ENCODE measurements at places on chromosomes 4 and X.

- no peak for DNase-seq
Observed at GRCh38 chrX:120311727-120312063, 434 bp upstream of the TMEM255A start.

DNA sequence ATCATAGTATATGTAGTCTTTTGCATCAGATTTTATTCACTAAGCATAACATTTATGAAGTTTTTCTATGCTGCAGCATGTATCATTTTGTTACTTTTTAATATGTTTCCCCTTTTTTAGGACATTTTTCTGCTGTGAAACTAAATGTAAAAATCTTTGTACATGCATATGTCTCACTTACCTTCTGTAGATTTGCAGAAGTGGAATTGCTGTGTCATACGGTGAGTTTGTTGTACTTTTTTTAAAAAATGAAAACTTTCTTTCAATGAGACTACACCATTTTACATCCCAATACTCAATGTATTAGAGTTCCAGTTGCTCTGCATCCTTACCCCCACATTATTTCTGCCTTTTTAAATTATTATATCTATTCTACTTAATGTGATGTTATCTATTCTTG is 868.9 kb downstream of the PDHA2 start:
- DNase-seq = no peak

GRCh38 chr4:11151500-11151899 is 277.2 kb downstream of the HS3ST1 start:
- no peak for DNase-seq

DNA sequence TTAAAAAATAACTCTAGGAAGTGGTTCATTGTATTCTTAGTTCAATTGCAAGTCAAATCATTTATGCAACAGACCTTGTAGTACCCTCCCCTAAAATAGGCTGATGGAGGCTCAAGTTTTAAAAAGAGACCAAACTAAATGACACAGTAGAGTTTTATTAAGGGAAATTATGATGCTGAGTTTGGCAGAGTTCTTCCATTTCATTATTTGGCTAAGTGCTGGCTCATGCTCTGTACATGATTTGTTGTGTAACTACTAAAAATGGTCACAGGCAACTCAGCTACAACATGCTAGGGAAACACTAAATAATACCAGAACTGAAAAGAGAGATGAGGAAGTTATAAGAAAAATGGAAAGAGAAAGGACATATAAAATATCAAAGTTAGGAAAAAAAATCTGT is 96.1 kb upstream of the TFDP3 start:
- DNase-seq = no peak

- no peak for DNase-seq
Observed at GRCh38 chr4:28462766-28463700, 1602.4 kb downstream of the STIM2 start.

GRCh38 chr4:176156656-176157055 is 38.7 kb downstream of the SPATA4 start:
- DNase-seq = no peak

GRCh38 chr4:173151496-173151895 is 17.1 kb upstream of the GALNT7 start:
- no peak for DNase-seq

- no peak for DNase-seq
Observed at GRCh38 chr4:78885598-78885997, 53.6 kb downstream of the PAQR3 start.

DNA sequence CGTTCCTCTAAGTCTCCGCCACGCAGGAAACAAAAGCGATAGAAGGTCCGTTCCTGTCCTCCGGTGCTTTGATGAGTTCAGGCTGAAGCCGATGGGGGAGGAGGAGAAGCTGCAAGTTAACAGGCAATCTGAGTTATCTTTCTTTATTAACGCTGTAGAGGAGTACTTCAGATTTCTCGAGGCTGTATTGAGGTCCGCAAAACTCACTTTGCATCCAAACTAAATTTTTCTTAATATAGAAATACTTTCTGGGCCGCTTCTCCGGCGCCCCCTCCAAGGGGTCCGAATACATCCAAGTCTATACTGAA is 395 bp upstream of the SOWAHB start:
- DNase-seq = no peak

- DNase-seq = no peak
Observed at GRCh38 chrX:107000013-107000515, at the start of gene MORC4. MORC4 (minus strand) TSS chrX:107000212; CDS start chrX:106999969, 243 bp downstream.

- no peak for DNase-seq
Observed at GRCh38 chr4:176422001-176422400, 102.2 kb downstream of the SPCS3 start.

GRCh38 chrX:106670631-106671030 is 55.9 kb upstream of the RNF128 start:
- no peak for DNase-seq

GRCh38 chr4:134147941-134148340 is 53.6 kb downstream of the PABPC4L start:
- DNase-seq = no peak

- no peak for DNase-seq
Observed at GRCh38 chr4:160947653-160948052, 1216.1 kb downstream of the FSTL5 start.

DNA sequence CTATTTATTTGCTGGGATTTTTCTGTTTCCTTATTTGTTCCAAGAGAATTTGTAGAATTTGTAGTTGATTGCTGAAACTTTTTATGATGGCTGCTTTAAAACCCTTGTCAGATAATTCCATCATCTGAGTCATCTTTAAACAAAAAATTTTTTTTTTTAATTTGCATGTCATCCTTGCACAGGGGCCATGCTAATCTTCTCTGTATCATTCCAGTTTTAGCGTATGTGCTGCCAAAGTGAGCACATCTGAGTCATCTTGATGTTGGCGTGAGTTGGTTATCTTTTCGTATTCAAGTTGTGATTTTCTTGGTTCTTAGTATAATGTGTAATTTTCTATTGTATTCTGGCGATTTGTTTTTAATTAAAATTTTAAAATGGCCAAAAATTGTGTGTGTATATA is 18.7 kb upstream of the ZNF157 start:
- no peak for DNase-seq

DNA sequence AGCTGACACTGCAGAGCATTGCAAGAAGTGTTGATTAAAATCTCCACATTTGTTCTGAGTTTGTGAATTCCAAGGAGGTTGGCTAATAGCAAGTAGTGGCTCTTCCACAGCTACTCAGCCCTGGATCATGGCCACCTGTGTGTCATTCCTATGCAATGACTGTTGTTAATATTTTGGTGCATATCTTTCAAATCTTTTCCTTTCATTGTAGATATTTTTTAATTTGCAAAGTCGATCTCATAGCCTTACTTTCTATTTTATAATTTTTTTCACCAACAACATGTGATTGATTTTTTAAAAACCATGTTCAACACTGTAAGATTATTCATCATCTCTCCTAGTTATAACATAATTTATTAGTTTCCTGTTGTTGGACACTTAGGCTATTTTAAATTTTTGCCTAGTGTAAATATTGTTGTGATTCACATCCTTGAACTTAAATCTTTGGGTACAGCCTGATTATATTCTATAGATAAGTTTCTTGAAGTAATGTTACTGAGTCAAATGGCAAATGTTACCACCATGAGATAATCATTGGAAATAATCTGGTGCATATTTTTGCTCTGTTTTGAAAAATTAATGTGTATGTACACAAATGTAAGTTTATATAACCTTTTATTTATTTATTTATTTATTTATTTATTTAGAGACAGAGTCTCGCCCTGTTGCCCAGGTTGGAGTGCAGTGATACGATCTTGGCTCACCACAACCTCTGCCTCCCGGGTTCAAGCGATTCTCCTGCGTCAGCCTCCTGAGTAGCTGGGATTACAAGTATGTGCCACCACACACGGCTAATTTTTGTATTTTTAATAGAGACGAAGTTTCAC is 17.1 kb upstream of the ARHGAP10 start:
- no peak for DNase-seq

- DNase-seq = no peak
Observed at GRCh38 chr4:95263391-95263790, 285.4 kb downstream of the UNC5C start.

- DNase-seq = no peak
Observed at GRCh38 chr4:125705681-125706080, 390.9 kb downstream of the FAT4 start.

GRCh38 chr4:131339137-131339536 is 1810.0 kb upstream of the PCDH10 start:
- DNase-seq = no peak

DNA sequence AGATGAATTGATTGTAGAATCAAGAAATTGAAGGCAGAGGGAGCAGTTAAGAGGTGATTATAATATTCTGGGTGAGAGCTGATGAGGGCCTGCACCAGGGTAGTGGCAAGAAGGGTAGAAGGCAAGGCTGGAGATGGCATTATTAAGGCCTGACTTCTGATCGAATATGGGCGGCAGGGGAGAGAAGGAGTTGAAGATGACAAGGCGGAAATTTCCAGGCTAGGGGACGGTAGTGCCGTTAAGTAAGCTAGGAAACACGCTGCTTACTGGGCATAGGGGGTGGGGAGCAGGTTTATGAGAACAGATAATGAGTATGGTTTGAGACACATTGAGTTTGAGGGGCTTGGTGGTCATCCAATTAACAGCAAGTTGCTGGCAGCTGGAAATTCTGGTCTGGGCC is 19.5 kb downstream of the BCORL1 start:
- no peak for DNase-seq

DNA sequence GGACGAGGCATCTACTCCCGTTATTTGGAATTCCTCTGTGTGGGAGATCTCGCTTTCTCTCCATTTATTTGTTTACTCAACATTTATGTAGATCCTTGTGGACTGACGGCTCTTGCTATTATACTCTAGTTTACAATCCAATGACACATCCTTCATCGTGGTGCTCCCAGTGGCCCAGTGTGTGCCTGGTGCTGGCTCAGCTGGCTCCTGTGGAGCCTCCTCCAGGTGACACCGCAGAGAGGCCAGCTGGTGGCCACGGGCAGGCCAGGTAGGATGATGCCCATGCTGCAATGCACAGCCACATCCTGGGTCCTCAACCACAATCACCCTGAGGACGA is 84.0 kb upstream of the AFAP1 start:
- no peak for DNase-seq

GRCh38 chr4:78613522-78614321 is 62.2 kb downstream of the ANXA3 start:
- DNase-seq = no peak

- no peak for DNase-seq
Observed at GRCh38 chr4:113566015-113566795, 195.3 kb downstream of the CAMK2D start.

DNA sequence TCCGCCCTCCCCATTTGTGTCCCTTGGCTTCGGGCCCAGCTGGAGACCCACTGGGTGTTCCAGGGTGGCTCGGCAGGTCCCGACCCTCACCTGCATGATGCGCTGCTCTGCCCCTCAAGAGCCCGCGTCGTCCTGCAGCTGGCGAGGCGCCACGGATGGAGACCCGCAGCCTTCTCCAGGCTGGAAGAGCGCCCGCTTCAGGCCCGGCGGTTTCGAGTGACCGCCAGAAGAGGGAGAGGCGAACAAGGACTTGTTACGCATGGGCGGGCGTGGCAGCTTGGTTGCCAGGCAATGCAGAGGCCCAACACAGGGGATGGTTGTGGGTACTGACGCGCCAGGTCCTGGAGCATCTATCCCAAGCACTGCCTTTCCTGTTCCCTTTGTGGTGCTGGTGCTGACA is at the start of gene PDCL2:
TSS of gene PDCL2 (minus strand) at position 232 of the 400 bp plus-strand sequence. CDS start at position 96, 136 bp downstream.
- DNase-seq = no peak

DNA sequence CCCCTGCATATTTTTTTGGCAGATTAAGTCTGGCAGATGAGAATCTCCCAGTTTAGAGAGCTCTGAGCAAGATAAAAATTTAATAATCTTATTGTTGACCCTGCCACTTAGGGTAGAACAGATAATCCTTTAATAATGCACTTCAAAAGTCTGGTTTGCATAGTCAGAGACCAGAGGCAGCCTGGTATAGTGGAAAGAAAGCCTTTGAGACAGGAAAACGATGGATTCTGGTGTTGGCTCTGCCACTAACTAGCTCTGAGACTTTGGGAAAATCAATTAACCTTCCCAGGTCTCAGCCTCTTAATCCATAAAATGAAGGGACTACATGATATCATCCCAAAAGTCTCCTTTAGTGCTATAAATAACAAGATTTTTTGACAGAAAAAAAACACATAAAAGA is 824.5 kb downstream of the STIM2 start:
- DNase-seq = no peak

- DNase-seq = no peak
Observed at GRCh38 chr4:79247695-79248394, 78.0 kb downstream of the NAA11 start.

DNA sequence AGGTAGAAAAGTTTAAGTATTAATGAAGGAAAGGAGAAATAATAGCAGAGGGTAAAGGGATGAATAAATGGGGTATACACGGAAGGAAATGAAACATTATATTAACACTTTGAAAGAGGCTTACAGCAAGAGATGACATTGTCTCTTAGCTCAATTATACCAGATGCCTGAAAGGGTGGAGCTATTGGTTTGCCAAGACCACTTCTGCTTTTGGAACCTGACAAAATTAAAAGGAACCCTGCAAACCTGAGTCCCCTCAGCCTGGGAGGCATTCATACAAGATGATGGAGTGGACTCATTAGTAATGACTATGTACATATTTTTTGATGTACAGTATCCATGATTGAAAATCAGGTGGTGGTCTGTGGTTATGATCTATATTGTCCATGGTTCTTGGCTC is 45.1 kb upstream of the HPF1 start:
- no peak for DNase-seq

DNA sequence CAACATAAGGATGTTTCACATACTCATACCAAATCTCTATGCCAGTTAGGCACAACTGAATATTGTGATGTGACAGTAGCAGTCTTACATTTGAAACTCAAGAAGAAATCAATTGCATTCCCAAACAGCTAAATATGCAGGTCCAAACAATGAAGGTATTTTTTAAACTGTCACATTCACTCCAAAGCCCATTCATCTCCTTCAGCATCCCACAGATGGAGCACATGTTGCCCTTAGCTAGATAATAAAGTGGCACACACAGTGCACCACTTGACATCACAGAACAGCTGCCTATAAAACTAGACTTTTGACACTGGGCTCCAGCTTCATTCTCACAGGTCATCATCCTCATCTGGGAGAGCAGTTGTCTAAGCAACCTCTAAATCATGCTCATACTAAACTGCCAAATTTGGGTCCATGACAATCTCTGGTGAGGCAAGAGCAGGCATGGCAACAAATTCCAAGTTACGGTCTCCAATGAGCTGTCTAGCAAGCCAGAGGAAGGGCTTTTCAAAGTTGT is 26.2 kb upstream of the ARHGEF6 start:
- no peak for DNase-seq

- DNase-seq = no peak
Observed at GRCh38 chr4:111650146-111650545, 495.1 kb upstream of the FAM241A start.

GRCh38 chr4:127007305-127007704 is 625.5 kb upstream of the INTU start:
- DNase-seq = no peak

DNA sequence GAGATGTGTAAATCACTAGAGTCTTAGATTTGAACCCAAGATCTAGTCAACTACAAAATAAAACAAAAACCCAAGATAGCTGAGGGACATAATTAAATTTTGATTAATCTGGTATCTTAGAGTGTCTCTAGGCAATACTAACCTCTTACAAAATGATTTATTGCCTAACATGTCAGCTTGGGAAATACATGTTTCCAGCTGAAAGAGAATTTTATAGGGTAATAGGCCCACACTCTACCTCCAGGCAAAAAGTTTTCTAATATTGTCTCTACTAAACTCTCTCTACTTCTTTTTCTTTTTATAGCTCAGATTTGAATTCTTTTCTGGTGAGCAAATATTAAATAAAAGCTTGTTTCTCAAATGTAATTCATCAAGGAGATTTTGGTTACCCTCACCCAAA is 263.2 kb downstream of the IL15 start:
- no peak for DNase-seq

GRCh38 chr4:141425124-141425523 is 204.4 kb downstream of the ZNF330 start:
- no peak for DNase-seq
